Activated naive CD8-positive, alpha-beta T cell treated with anti-CD3 and anti-CD28 coated beads for 36 hours (primary cell): ENCODE measurements at places on chromosomes 11 and 22.

- no peak for DNase-seq
These were observed 40.8 kb upstream of the CYP2D6 start for GRCh38 chr22:42171417-42171816.

- no peak for DNase-seq
These were observed 1218.1 kb downstream of the FAM181B start for GRCh38 chr11:81515566-81515965.

DNA sequence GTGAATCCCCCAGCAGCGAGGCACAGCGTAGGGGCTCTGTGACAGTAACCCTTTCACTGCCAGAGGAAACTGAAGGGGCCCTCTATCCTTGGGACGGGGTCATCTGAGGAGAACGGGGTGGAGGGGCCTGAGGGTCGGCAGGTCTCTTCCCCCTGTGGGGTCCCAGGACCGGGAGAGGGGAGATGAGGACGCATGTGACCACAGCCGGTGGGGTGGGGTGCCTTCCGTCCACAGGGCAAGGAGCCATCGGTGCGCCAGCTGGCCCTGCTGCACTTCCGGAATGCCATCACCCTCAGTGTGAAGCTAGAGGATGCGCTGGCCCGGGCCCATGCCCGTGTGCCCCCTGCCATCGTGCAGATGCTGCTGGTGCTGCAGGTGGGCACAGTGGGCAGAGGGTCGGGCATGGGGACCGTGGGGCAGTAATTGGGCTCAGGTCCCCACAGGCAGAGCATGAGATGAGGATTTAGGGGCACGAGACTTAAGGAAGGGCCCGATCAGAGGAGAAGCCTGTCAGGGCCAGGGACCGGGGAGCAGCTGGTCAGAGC lies 20.3 kb upstream of the ARHGAP8 start:
- DNase-seq = no peak

- DNase-seq = no peak
These were observed 19.2 kb downstream of the PRR5 start for GRCh38 chr22:44721213-44721612.

GRCh38 chr11:126834149-126834548 lies 166.4 kb downstream of the KIRREL3 start:
- DNase-seq = no peak

- no peak for DNase-seq
These were observed 692 bp upstream of the MOB2 start for GRCh38 chr11:1487091-1487850.

- DNase-seq = no peak
These were observed 143.3 kb upstream of the MTNR1B start for GRCh38 chr11:92826136-92826535.

- DNase-seq = no peak
These were observed 31.1 kb downstream of the TMEM45B start for GRCh38 chr11:129846508-129847335.

DNA sequence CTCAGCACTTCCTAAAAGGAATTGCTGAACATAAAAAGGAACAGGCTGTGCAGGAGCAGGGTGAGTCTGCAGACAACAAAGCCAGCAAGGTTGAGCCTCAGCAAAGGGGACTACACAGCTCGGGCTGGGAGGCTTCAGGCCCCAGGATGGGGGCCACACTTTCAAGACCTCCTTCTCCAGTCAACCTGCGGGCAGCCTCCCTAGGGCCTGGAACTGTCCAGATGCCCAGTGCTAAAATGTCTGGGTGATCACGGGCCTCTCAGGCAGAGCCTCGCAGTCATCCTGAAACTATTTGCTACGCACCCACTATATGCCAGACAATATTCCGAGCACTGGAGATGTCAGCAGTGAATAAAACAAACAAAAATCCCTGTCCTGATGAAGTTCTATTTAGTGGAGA lies 3.9 kb upstream of the NEFH start:
- no peak for DNase-seq

DNA sequence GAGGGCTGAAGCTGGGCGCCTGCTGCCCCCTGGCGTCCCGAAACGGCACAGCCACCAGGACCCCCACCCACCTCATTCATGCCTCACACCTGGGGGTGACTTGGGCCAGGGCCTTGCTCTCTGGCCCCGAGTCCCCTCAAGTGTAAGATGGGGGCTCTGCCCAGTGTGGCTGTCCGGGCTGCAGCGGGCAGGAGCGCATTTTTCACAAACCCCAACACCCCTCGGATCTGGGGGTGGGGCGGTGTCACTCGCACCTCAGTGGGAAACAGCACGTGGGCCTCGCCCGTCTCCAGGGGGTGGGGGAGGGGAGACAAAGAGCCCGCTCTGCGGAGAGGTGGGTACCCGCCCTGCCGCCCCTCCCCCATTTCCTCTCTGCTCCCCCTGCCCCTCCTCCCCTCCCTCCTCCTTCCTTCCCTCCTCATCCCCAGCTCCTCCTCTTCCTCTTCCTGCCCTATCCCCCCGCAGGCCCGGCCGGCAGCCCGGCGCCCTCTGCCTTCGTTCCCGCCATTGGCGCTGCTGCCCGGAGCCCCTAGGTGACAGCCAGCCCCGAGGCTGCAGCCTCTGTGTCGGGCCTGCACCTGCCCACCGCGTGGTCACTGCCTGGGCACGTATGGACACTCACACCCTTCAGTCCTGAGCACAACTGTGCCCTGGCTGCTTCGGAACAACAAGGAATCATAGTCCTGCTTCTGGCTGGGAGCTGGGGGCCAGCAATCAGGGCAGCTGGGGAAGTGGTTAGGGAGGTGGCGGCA lies 6.8 kb upstream of the CDKN1C start:
- DNase-seq = peak; percentile 74

DNA sequence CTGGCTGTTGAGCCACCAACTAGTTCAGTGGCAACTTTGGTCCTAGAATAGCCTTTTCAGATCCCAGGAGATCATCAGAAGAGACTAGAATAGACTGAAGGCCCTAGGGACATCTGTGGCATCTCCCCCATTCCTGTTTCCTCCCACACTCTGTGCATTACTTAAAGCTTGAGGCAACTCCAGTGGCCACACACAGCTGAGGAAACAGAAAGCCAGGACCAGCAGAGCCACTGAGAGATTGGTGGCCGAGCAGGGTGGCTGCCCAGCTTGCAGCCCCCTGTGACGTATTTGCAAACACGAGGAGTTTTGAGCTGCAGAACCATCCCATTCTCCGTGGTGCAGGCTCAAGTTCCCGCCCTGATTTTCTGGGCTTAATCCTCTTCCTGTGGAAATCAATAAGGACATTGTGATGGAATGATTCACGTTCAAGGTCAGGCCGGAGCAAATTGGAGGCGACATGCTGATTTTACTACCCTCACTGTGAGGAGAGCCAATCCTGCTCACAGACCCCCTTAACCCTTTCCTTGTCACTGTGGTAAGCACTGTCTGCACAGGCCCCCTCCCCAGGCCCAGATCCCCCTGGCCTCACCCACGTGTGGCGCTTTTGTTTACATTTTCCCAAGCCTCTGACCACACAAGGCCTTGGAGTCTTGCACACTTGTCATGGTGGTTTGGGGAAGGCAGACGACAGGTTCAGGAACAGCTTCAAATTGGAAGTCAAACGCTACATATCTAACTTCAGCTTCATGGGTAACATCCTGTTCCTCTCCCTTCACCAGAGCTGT lies 69.1 kb upstream of the MYOD1 start:
- DNase-seq = no peak

GRCh38 chr11:130178441-130179339 lies 19.1 kb downstream of the ST14 start:
- DNase-seq = no peak

- no peak for DNase-seq
These were observed 1558.6 kb upstream of the RAG2 start for GRCh38 chr11:38156495-38157146.

- no peak for DNase-seq
These were observed 50.5 kb upstream of the SHISAL1 start for GRCh38 chr22:44363013-44363979.

DNA sequence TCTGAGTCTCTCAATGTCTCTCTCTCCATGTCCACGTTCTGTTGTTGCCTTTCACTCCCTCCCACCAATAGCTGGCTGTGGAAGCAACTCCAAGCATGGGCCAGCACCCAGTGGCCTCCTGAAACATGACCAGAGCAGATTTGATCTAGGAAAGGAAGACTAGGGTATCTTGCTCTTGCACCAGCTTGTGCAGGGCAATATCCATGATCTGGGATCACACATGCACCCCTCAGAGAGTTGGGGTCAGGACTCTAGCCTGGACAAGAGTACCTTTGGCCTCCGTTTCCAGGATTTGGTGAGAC lies 34.5 kb upstream of the RIC3 start:
- no peak for DNase-seq

- no peak for DNase-seq
These were observed 39.4 kb downstream of the CARD18 start for GRCh38 chr11:105100206-105100605.

GRCh38 chr22:45226503-45227186 lies 14.0 kb downstream of the KIAA0930 start:
- DNase-seq = no peak

DNA sequence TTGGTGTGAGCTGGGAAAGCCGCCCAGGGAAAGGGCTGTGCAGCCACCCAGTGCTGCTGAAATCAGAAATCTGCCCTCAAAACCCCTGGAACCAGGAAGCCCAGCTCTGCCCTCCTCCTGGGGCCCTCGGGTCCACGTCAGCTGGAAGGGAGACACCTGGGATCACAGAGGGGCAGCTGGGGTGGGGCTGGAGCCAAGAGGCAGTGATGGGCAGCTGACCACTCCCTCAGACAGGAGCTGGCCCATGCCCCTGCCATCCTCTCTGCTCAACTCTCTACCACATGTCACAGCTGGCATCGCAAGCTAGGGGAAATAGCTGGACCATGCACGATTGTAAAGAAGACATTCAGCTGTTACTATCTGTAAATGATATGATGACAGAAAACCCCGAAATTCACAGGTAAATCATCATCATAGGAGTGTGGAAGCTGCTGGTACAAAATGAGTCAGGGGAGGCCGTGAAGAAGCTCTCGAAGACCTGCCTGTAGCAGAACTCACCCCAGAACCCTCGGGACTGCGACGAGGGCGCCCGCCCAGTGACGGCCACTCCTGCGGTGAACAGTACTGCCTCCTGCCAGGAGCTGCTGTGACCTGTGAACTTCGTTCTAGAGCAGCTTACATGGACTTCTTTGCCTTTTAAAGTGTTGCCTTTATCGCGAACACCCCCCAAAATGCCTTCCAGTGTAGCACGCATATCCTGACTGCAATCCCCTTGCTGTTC lies 55.9 kb downstream of the CERK start:
- no peak for DNase-seq

GRCh38 chr11:134372961-134373360 lies 39.1 kb downstream of the B3GAT1 start:
- no peak for DNase-seq

DNA sequence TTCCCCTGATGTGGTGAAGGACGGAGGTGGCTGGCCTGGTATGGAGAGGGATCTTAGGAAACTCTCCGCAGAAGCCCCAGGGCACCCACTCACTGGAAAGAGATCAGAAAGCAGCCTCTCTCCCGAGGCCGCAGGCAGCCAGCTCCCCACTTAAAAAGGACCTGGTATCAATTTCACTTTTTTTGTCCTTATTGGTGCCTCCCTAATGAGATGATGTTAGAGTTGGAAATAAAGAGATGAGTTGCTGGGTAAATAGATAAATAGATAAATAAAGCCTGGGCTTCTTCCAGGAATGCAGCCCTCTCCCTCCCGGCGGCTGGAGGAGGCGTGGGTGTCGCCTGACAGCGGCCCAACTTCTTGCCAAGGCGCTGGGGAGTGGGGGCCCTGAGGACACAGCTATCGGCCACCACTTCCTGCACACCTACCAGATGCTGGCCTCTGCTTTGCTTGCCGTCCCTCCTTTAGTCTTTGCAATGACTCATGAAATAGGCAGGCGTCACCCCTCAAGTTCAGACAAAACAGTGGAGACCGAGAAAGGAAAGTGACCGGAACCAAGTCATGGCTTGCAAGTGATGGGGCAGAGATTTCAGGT lies 42.9 kb downstream of the LINC01488 start:
- DNase-seq = no peak

DNA sequence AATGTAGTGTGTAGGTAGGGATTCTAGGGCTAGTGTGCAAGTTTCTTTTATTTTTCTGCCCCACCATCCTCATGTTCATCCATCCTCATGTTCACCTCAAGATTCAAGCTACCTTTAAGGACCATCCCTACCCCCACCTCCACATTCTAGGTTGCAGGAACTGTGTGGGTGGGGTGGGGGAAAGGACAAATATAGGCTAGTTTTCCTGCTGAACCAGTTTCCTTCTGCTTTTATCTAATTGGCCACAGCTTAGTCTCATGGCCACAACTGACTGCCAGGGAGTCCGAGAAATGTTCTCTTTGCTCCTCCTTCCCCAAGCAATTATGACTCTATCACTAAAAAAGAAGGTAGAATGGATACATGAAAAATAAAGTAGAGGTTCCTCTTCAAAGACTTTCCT lies 179.0 kb upstream of the LARGE1 start:
- DNase-seq = no peak

- DNase-seq = no peak
These were observed 593.2 kb downstream of the INSC start for GRCh38 chr11:15707971-15708370.

DNA sequence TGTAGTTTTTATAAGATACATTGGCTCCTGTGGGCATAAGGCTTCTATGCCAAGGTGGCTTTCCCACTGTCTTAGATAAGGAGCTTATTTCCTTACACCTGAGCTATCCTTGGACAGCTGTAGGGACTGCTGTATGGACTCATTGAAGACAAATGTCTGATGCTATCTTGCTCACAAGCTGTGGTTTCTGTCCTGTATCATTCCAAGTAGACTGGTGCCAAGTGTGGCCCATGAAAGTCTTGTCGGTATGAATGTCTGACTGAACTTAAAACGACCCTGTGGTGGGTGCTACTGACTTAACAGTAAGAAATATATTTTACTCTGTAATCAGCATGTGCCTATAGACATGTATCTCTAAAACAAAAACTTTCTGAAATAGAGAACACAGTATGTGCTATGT lies 45.0 kb downstream of the LARGE2 start:
- DNase-seq = no peak

- no peak for DNase-seq
These were observed 34.3 kb upstream of the MICAL2 start for GRCh38 chr11:12075822-12076821.

DNA sequence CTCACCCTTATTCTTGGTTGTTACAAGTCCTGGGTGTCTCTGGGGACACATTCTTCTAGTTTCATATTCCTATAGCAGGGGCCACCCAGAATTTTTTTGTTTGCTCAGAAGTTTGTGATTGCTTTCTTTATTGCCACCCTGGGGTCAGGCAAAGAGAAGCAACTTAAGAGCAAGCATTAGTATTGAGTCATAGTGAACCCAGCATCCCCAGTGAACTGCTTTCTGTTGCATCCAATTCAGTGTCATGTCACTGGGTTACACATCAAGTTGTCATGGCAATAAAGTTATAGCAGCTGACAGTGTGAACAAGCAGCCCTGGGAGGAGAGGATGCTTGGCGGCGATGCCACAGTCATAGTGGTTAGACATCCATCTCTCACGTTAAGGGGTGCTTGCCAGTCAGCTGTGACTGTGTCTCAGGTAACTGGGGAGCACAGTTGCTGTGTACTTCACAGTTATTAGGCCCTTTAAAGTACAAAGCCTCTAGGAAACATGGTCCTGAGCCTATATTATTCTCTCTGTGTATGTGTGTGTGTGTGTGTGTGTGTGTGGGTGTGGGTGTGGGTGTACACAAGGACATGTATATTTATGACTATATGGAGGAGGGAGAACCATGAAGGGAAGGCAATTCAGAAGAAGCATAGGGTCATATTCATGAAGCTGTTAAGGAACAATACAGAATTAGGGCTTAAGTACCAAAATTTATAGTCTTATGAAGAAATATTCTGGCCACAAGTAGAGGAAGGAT lies 52.5 kb downstream of the TRIM44 start:
- peak; percentile 11 for DNase-seq
